ENCODE measurements at places on chromosomes 1 and 21.

DNA sequence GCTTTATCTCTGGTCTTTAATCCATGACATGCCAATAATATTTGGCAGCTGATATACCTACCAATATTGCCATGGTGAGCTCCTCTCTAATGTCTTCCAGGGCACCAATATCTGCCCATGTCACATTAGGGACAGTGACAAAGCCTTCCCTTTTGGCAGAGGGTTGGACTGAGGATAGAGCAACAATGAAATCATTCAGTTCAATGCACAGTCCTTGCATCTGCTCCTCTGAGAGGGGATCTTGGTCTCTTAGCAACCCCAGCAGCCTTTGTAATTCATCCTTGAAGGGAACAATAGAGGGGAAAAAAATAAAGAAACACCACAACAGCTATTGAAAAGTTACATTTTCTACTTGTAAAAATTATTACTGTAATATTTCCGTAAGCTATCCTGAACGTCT lies 42.3 kb downstream of the NVL start:
- no peak for DNase-seq

DNA sequence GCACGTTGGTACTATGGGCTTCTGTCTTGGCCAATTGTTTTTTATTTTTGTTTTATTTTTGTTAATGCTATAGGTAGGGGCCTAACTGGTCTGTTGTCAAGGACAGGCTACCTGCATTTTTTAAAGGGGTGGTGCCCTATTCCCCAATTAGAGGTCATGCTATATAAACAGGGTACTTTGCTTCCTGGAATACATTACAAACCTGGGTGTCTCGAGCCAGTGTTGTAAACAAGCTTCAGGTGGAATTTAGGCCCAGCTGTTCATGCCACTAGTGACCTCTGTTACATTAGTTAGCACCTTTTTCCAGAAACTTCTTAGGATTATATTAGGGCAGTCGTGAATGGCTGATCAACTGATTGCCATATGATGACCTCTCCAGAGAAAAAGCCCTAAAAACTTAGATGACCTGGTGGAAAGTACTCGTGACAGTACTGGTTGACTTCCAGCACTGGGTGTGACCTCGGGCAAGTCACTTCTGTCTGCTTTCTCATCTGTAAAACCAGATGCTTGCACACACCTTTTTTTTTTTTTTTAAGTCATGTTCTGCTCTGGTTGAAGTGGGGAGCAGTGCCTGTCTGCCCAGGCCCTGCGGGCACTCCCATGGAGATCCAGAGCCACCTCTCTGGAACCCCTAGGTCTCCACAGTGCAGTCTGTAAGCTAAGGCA lies 46.5 kb downstream of the ELK4 start:
- DNase-seq, result no peak

- DNase-seq, result no peak
Observed at GRCh38 chr1:44497422-44498170, 92.5 kb downstream of the RNF220 start.

- DNase-seq, result no peak
Observed at GRCh38 chr1:42302034-42302433, 33.0 kb downstream of the FOXJ3 start.

DNA sequence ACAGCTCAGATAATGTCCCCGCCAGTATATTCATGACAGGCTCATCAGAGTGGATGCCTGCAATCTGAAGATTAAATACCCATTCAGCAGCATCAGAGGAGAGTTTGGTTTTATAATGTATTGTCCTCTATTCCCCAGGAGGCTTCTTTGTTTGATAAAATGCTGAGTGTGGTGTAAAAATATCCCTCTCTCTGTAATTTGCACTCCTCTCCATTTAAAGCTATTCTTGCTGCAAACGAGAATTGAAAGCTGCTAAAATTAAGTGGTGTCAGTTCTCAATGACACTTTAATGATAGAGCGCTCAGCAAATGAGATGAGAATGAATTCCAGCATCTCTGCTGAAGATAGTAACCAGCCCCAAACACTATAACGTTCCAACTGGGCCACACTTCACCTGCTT lies 205.7 kb upstream of the RRP15 start:
- DNase-seq, result no peak

- no peak for DNase-seq
Observed at GRCh38 chr1:214123061-214123784, 135.4 kb downstream of the PROX1 start.

DNA sequence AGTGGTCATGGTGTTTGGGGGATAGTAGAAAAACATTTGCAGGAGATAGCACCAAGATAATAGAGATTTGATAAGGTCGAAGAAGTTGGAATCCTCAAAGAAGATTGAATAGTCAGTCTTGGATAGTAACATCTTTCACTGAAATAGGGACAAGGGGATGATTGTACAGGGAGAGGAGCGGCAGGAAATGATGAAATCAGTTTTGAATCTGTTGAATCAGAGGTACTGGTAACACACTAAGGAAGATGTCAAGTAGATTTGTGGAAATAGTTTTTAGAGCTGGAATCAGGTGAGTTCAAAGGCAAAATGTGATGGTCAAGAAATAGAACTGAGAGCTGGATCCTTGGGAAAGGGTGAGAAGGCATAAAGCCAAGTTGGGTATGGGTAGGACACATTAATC lies 26.5 kb downstream of the CAP1 start:
- no peak for DNase-seq

DNA sequence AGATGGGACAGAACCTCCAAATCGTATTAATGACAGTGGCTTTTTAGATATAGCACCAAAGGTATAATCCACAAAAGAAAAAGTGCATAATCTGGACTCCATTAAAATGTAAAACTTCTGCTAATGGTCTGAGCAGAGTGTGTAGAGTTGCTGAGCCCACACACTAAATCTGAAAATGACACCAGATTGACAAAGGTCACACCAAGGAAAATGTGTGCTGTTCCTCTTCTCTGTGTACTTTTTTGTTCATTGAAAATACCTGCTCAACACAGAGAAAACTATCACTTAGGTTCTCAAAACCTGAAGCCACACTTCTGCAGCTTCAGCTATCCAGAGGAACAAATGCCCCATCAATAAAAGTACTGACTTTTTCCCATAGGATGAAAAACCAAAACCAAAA lies 146.2 kb downstream of the AK5 start:
- no peak for DNase-seq

- DNase-seq, result no peak
Observed at GRCh38 chr1:181430015-181430885, 53.1 kb upstream of the CACNA1E start.

DNA sequence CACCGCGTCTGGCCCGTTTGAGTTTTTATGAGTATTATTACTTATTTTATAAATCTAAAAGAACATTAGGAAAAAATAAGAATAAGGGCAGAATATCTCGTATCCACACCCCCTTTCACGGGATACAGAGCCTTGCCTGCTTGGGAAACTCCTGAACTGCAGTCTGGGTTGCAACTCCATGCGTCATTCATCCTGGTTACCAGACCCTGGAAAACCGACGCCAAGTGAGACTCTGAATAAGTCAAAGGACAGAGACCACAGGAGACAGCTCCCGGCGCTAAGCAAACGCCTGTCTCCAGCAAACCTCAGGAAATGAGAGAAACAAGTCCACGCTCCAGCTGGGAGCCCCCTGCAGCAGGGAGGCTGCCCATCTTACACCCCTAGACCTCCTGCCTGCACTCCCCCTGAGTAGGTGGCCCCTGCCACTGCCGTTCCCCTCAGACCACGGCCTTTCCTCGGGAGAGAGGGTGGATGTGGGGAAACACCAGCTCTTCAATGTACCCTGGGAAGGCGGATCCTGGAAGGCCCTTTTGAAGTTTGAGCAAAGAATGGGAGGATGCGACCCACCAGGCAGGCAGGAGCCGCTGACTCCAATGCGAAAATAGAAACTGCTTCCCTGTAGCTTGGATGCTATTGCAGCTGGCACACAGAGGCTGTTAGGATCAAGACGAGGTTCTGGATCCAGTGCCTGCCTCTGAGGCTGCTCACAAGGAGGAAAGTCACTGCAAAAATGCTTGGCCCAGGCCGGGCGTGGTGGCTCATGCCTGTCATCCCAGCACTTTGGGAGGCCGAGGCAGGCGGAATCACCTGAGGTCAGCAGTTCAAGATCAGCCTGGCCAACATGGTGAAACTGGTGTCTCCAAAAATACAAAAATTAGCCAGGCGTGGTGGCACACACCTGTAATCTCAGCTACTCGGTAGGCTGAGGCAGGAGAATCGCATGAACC lies 37.7 kb upstream of the GPR157 start:
- no peak for DNase-seq

GRCh38 chr1:14300991-14301703 lies 297.3 kb upstream of the KAZN start:
- no peak for DNase-seq

DNA sequence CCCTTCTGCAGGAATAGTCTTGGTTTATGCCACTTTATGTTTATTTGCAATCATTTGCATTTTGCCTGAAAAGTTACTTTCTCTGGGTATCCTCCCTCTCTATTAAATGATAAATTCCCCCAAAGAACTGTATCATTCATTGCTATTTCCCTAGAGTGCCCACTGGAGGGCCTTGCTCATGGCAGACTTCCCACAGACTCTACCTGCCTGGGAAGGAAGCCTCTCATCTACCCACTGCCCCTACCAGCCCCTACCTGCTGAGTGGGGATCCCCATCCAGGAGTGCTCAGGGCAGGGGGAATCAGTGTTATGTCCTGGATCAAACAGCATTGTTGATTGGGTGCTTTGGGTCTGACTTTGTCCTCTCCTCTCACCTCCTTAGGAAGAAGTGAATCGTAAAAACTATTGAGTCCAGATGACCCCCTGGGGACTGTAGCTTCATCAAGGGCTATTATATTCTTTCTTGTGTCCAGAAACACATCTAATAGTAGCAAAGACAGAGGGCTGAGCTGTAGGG lies 6.8 kb upstream of the LRRN2 start:
- no peak for DNase-seq

GRCh38 chr1:61322769-61323168 lies 240.4 kb downstream of the NFIA start:
- DNase-seq, result no peak

GRCh38 chr1:224127925-224128819 lies 14.3 kb downstream of the FBXO28 start:
- no peak for DNase-seq

GRCh38 chr21:42614811-42615351 lies 38.5 kb upstream of the PDE9A start:
- DNase-seq, result peak; percentile 31

GRCh38 chr1:7550261-7550865 lies 220.7 kb upstream of the VAMP3 start:
- DNase-seq, result no peak

GRCh38 chr1:235806123-235806522 lies 60.6 kb downstream of the LYST start:
- DNase-seq, result no peak

GRCh38 chr1:37940299-37940947 lies 6.4 kb downstream of the INPP5B start:
- DNase-seq, result no peak

GRCh38 chr1:50419907-50420677 lies 3.2 kb downstream of the DMRTA2 start:
- no peak for DNase-seq

DNA sequence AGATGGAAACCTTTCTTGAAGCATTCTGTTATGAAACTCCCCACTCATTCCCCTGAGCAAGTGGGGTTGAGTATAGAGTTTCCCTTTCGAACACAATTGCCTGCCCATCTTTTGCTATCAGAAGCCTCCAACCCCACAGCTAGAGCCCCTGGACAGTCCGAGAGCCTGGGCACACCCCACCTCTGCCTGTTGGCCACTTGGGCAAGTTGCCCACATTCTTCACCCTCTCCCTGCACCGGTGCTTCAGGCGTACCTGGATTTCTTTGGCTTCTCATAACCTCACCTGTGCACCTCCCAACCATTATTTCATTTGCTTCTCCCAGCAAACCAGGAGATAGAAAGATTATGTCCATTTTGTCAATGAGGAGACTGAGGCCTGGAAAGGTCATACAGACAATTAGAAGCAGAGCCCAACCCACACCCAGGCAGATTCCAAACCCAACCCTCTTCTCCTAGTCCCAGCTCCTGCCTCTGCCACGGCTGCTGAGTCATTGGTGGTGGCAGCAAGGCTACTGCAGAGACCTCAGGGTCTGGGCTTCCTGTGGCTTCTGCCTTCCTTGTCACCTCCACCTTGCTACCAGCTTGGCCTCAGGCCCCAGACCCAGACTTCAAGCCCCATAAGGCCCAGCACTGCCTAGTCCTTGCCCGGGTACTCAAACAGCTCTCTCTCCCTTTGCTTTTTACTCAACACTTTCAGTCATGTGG lies 118.7 kb upstream of the ZBTB40 start:
- DNase-seq, result no peak

- no peak for DNase-seq
Observed at GRCh38 chr1:3799976-3800685, 3.8 kb upstream of the LRRC47 start.

GRCh38 chr1:34984793-34985608 lies at the start of gene TMEM35B:
TMEM35B (minus strand) TSS chr1:34985347; CDS start chr1:34985305, 42 bp downstream.
- DNase-seq, result peak; percentile 58

DNA sequence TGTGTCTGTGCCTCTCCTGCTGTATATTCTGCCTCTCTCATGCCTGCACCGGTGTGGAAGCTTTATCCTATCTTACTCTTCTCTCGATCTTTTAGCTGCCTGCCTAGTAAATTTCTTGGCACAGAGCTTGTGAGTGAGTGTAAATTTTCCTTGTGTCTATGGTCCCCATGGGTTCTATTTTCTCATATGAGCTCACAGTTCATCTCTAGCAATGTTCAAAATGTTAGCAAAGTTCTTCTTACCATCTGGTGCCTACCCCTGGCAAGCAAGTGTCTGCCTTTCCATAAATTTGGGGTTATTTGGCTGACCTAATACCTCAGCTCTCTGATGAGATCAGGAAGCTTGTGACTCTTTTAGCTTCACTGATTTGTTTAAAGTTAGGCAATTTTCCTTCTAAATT lies 572.1 kb upstream of the BRINP3 start:
- no peak for DNase-seq
